ENCODE measurements at places on chromosomes 3 and 15.
A peak's percentile ranks its signal among the peaks of the same experiment; 100 is the strongest.

- DNase-seq, result no peak
Observed at GRCh38 chr3:123696808-123697207, 112.0 kb upstream of the HACD2 start.

GRCh38 chr3:64837126-64837738 lies 149.4 kb upstream of the ADAMTS9 start:
- DNase-seq, result no peak

DNA sequence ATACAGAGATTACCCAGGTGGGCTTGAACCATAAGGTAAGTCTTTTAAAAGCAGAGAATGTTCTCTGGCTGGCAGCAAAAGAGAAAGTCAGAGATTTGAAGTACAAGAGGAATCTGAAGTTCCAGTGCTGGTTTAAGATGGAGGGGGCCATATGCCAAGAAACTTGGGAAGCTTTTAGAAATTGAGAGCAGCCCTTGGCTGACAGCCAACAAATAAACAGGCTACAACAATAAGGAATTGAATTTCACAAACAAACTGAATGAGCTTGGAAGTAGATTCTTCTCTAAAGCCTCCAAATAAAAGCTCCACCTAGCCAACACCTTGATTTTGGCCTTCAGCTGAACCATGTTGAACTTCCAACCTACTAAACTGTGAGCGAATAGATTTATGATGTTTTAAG lies 85.7 kb downstream of the TRIM42 start:
- DNase-seq, result no peak

DNA sequence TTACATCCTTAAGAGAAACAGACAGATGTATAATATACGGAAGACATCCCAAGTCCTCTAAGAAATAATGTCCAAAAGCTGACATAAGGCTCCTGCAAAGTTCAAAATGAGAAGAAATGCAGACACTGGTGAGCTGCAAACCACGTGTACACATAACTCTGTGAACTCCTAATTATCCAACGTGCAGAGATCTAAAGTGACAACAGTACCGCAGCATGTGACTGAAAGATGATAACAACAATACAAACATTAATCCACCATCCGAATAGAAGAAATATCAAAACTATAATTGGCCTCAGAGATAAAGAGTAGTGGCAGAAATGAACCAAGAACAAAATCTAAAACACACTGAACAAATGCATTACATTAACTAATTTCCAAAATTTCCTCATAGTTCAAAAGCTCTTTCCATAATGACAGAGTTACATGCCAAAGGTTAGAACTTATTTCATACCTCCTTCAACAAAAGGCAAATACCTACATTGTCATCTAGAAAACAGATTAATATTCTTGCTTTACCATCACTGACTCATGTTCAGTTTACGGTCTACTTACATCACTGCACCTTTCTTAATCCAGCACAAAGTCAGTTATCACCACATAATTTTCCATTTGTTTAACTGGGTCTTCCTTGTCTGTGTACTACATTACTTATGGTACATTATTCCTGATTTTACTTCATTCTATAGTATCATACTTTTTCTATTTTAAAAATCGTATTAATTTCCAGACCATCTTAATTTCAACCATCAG lies 2.2 kb downstream of the PDCD10 start:
- peak; percentile 42 for DNase-seq

GRCh38 chr3:65762235-65762580 lies 276.5 kb downstream of the MAGI1 start:
- no peak for DNase-seq

- no peak for DNase-seq
Observed at GRCh38 chr3:172634948-172635347, 75.9 kb downstream of the NCEH1 start.

GRCh38 chr3:192444096-192444790 lies 283.1 kb downstream of the FGF12 start:
- DNase-seq, result peak; percentile 71

- peak; percentile 45 for DNase-seq
Observed at GRCh38 chr15:55991802-55992768, 1.3 kb downstream of the NEDD4 start.

DNA sequence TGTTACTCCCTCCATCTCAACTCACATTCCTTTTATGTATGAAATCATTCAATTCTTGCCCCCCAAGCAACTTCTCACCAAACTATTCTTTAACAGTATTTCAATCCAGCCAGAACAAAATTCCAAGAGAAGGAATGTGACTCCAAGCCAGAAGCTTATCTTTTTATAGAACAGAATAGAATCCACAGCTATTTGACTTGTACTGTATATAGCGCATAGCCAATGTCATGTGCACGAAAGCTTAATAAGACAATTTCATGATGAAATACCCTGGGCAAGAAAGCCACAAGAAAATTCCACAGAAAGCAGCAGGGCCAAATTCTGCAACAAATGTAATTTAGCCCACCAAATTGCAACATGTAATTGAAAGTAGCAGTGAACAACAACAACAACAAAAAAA lies 127.6 kb upstream of the UBE2E2 start:
- no peak for DNase-seq

DNA sequence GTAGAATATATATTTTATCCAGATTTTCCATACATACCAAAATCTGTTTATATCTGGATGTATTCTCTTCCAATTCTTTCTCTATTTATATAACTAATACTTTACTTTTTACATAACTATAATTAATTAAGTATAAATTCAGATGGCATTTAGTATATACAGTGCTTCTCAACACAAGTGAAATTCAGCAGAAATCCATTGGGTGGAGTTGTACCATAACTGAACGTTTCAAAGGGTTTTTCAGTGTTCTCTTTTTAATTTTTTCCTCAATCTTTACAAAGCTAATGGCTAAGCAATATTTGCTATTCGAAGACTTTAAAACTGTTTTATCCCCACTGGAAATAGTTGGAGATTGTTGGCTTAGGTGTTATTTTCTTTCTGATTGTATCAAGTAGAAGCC lies 13.9 kb upstream of the ZBBX start:
- peak; percentile 20 for DNase-seq

DNA sequence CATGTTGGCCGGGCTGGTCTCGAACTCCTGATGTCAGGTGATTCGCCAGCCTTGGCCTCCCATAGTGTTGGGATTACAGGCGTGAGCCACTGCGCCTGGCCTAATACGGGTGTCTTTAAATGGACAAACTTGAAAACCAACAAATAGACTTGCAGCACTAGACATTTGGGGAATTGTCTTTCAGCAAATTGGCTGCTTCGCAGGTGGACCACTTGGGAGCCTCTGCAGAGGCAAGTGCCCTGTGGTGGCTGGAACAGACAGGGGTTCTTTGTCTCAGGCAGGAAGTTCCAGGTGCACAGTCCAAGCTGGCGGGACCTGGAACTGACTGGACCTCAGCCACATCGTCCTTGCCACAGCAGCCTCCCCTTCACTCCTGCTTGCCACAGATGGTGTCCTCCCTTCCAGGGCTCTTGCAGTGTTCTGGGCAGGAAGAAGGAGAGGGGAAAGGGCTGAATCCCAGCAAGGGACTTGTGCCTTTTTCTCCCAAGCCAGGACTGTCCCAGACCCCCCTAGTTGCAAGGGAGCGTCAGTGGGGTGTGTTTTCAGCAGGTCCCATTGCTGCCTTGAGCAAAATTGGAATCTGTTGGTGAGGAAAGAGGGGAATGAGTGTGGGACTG lies 94.3 kb downstream of the TBC1D2B start:
- no peak for DNase-seq

DNA sequence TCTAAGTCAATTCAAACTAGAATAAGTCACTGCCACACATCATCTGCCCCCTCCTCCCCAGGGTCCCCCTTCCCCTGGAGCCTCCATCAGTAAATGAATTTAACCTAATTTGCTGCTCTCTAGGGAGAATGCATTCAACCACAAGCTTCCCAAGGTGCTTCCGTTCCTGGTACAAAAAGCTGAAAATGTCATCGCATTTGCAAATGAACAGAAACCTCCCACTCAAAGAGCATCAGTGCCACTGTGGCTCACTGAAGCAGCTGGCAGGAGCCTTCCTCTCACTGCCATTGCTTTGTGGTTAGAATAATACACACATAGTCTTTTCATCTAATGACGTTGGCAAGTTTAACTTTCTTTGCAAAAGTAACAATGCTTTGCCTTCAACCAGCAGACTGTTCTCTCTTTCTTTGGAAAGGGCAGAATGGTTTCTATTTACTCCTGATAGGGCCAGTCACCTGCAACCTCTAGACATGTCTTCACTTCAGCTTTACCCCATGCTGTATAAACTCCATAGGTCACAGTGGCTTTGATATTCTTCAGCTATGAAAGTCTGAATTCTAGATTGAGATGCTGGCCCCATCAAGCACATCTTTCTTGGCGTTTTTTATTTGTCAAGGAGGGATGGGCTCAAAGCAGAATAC lies 238.1 kb downstream of the CPNE4 start:
- no peak for DNase-seq

GRCh38 chr3:43531835-43532234 lies 90.0 kb downstream of the ANO10 start:
- DNase-seq, result no peak

- DNase-seq, result no peak
Observed at GRCh38 chr3:52053307-52054304, 2.8 kb downstream of the DUSP7 start.

DNA sequence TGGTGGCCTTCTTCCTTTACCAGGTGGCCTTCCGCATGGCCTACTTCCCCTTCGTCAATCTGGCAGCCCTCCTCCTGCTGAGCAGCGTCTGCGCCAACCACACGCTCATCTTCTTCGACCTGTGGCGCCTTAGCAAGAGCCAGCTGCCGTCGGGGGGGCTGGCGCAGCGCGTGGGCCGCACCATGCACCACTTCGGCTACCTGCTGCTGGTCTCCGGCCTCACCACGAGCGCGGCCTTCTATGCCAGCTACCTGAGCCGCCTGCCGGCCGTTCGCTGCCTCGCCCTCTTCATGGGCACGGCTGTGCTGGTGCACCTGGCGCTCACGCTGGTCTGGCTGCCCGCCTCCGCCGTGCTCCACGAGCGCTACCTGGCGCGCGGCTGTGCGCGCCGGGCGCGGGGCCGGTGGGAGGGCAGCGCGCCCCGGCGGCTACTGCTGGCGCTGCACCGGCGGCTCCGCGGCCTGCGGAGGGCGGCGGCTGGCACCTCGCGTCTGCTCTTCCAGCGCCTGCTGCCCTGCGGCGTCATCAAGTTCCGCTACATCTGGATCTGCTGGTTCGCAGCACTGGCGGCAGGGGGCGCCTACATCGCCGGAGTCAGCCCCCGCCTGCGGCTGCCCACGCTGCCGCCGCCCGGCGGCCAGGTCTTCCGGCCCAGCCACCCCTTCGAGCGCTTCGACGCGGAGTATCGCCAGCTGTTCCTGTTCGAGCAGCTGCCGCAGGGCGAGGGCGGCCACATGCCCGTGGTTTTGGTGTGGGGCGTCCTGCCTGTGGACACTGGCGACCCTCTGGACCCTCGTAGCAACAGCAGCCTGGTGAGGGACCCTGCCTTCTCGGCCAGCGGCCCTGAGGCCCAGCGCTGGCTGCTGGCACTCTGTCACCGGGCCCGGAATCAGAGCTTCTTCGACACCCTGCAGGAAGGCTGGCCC lies 9.9 kb downstream of the DISP2 start:
- DNase-seq, result peak; percentile 93

DNA sequence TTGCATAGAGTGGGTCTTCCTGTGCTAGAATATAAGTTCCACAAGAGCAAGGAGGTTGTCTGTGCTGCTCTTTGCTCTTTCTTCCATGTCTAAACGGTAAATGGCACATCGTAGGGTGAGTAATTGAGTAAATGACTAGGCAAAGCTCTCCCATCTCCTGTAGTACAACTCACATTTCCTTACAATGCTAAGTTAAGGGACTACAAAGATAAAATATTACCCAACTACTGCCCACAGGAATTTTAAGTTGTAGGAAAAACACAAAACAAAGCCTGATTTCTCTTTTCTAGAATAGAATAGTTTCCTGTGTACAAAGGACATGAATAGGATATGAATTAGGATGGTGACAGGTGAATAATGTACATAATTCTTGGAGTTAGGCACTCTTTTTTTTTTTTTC lies 19.9 kb upstream of the LRIG1 start:
- DNase-seq, result no peak

DNA sequence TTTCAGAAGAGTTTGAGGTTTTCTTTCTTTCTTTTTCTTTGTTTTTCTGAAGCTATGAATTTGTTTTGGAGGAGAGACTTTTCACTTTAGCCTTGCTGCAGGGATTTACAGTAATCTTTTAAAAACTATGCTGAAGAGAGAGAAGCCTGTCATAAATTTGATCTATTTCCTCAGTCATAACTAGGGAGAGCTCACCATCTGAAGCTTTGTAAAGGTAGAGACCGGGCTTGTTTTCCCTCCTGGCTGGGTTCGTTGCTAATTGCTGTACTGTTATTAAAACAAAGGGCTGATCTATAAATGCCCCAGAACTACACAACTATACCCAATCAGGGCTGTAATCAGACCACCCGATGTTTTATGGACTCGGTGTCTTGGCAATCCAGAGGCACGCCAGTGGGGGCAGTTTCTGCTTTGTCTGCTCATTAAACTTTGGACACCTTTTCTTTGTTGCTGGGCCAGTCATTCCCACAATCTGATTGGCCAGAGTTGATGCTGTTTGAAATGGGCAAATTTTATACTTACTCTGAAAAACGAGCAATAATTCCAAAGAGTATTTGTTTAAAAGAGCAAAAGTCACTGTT lies 164.3 kb downstream of the CACNA1D start:
- DNase-seq, result no peak

DNA sequence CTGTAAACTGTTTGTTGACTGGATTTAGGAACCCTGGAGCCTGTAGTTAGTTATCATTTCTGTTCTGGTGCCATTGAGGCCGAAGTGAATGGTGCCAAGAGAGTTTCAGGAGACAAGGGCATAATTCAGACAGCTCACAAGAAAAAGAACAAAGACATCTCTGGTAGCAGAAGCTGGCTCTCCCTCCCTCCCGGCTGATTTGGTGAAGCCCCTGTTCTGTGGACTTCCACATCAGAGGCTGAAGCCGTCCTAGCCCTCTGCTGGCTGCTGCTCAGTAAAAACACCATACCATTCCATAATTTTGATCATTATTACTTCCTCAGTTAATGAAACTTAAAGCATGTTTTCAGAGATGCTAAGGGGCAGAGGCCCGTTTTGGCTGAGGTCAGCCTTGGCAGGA lies 381.2 kb upstream of the WNT5A start:
- DNase-seq, result no peak

DNA sequence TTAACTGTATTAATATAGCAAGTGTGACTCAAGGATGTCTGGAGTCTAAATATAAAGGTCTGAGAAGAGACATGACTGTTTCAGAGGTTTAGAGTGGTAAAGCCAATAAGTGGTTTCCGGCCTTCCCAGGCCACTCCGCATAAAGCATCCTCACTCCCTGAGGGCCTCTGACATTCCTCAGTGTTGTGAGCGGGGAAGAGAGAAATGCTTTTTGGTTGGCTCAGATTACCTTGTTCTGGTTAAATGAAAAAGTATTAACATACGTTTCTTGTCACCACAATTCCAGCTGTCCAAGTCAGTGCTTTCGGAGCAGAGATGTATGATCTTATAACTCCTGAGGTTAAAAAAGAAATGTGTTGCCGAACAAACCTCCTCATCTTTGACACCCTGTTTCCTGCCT lies 103.8 kb downstream of the RBMS3 start:
- no peak for DNase-seq

DNA sequence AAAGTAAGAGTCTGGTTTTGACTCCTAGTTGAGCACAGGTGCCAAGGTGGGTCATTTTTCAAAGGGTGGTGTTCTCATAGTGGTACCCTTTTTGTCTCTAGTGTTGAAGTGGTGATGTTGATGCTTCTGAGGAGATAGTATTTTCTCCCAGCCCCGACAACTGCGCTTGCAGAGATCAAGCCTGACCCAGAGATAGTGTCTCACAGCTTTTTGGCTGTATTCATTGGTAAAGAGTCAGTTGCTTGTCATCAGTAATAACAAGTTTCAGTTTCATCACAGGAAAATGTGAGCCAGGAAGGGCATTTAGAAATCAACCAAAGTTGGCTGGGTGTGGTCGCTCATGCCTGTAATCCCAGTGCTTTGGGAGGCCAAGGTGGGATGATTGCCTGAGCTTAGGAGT lies 139.3 kb downstream of the NFKBIZ start:
- DNase-seq, result no peak
